ENCODE measurements at places on chromosomes 13 and 19.
A peak's percentile ranks its signal among the peaks of the same experiment; 100 is the strongest.

- no peak for DNase-seq
These were observed 825.2 kb downstream of the SLITRK1 start for GRCh38 chr13:83057119-83057518.

- no peak for DNase-seq
These were observed 12.6 kb downstream of the ZNF888 start for GRCh38 chr19:52910648-52911047.

GRCh38 chr13:39954476-39954875 lies 299.0 kb downstream of the COG6 start:
- no peak for DNase-seq

DNA sequence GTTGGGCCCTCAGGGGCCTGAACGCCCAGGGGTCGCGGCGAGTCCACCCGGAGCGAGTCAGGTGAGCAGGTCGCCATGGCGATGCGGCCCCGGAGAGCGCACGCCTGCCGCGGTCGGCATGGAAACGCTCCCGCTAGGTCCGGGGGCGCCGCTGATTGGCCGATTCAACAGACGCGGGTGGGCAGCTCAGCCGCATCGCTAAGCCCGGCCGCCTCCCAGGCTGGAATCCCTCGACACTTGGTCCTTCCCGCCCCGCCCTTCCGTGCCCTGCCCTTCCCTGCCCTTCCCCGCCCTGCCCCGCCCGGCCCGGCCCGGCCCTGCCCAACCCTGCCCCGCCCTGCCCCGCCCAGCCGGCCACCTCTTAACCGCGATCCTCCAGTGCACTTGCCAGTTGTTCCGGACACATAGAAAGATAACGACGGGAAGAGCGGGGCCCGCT lies at the start of gene CCNA1:
TSS of gene CCNA1 (plus strand) at position 390 of the 439 bp plus-strand sequence. CDS start 562 bp downstream, outside the sequence.
- no peak for DNase-seq

DNA sequence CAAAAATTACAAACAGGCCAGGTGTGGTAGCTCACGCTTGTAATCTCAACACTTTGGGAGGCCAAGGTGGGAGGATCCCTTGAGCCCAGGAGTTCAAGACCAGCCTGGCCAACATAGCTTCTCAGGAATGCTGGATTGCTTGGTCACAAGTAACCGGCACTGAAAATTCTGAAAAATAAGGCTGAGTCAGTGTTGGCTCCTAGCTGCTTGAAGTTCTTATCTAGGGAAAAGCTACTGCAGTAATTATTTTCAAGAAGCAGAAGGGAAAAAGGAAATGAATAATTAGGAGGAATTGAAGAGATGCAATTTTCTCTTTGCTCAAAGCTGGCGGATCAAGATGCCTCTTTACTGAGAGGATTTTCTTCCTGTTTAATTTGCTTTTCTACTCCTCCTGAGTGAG lies 75.0 kb upstream of the GTF3A start:
- no peak for DNase-seq

DNA sequence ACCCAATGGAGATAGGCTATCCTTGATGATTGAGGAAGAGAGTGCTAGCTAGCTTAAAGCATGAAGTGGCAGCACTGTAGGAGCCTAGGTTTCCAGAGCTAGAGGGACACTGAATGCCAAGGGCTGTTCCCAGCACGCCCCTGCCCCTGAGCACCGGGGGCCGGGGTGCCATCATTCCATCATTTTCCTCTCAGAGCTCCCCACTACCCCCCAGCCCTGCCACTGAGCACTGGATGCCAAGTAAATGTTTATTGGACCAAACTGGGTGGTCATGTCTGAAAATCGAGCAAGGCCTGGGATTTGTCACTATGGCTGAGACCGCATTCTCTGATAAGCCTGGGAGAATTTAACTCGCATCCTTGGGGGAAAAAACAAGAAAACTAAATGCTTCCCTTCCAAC lies 142.8 kb downstream of the STK24 start:
- DNase-seq = no peak

DNA sequence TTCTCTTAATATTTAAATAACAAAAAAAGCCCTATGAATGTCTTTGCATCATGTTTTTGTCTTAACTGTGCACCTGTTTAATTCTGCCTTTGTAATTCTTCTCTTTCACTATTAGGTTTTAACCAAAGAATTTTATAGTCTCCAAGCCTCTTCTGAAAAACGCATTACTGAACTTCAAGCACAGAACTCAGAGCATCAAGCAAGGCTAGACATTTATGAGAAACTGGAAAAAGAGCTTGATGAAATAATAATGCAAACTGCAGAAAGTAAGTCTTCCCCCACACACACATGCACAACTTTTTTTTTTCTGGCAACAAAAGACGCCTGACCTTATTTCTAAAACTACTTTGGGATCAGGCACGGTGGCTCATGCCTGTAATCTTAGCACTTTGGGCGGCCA lies 126.5 kb downstream of the PIBF1 start:
- DNase-seq = no peak

- DNase-seq = peak; percentile 72
These were observed 18.4 kb upstream of the MYADM start for GRCh38 chr19:53849237-53849676.

All from GM04504 (cell line).